ENCODE measurements at places on chromosomes 7 and 10. TPM values are rescaled to one million over a fixed set of nuclear protein-coding genes. Genes with fewer than 3 reads are reported as not detected.

The EBLN1 gene
- polyA plus RNA-seq, result not detected

The DHX32 gene
- not detected for polyA plus RNA-seq

The CYP3A4 gene
- polyA plus RNA-seq, result not detected

The SEM1 gene
- polyA plus RNA-seq, result 165 TPM

The NHLRC2 gene
- polyA plus RNA-seq, result 12.5 TPM

The LIPK gene
- not detected for polyA plus RNA-seq

The BLVRA gene
- polyA plus RNA-seq, result 34.0 TPM

The MUC3A gene
- polyA plus RNA-seq, result 0.09 TPM

The GPR85 gene
- polyA plus RNA-seq, result 3.2 TPM

The SLC39A12 gene
- not detected for polyA plus RNA-seq

The TAS2R4 gene
- polyA plus RNA-seq, result not detected

The GPR26 gene
- polyA plus RNA-seq, result 0.11 TPM

The ENTPD1 gene
- polyA plus RNA-seq, result 14.1 TPM

The OR6B1 gene
- polyA plus RNA-seq, result not detected

The GSTO1 gene
- 45.3 TPM for polyA plus RNA-seq

The HOXA6 gene
- 6.8 TPM for polyA plus RNA-seq

The LIPF gene
- not detected for polyA plus RNA-seq

The RAB19 gene
- 0.23 TPM for polyA plus RNA-seq

The ANKRD30A gene
- polyA plus RNA-seq, result not detected

The NUTM2A gene
- polyA plus RNA-seq, result 2.3 TPM

The AZGP1 gene
- not detected for polyA plus RNA-seq

The CACNA2D1 gene
- not detected for polyA plus RNA-seq

The CALML3 gene
- polyA plus RNA-seq, result 0.29 TPM

The PODXL gene
- 217 TPM for polyA plus RNA-seq

The ERLIN1 gene
- polyA plus RNA-seq, result 37.3 TPM

The HSPA12A gene
- polyA plus RNA-seq, result 14.6 TPM

The TMEM213 gene
- not detected for polyA plus RNA-seq

The POLR2J2 gene
- 8.0 TPM for polyA plus RNA-seq
